ENCODE measurements at places on chromosomes 2 and 18.

GRCh38 chr2:101272045-101272784, 19.5 kb downstream of the CNOT11 start:
- DNase-seq: no peak

GRCh38 chr18:31977270-31977872, 34.4 kb upstream of the TRAPPC8 start:
- peak; percentile 55 for DNase-seq

- no peak for DNase-seq
Observed at GRCh38 chr2:121321476-121321875, 36.5 kb upstream of the TFCP2L1 start.

DNA sequence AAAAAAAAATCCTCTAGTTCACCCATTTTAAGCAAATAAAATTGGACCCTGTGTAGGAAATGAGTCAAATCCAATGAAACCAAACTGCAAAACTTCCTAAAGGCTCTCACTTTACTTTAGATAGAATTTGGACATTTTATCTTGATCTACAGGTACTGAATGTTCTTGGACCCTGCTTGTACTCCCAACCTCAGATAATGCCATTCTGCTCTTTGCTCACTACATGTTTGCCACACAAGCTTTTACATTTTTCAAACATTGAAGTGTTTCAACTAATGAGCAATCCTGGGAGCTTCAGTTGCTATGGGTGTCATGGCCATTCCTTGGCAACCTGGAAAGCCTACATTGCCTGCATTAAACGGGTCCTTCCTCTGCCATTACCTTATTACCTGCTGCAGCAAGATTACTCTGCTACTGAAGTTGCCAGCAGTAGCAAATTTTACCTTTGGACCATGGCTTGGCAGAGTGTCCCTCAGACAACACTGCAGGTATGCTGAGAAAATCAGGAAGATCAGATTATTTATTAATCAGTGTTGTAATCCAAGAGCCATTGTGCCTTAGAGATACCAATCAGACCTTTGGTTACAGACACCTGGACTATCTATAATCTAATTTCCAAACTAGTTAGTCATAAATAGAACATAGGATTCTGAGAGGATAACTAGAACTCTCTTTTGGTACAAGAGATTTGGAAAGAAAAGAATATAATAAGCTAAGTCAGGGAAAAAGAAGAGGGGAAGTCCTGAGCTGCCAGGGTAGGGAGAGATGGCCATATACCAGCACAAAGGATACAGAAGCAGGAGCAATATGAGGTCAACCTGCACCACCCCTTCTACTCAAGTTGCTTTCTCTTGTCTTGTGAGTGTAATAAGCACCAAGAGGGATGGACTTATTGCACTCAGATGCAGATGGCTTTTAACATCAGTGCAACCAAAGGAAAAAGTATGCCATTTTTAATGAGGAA, 293.3 kb upstream of the TFPI start:
- DNase-seq: no peak

DNA sequence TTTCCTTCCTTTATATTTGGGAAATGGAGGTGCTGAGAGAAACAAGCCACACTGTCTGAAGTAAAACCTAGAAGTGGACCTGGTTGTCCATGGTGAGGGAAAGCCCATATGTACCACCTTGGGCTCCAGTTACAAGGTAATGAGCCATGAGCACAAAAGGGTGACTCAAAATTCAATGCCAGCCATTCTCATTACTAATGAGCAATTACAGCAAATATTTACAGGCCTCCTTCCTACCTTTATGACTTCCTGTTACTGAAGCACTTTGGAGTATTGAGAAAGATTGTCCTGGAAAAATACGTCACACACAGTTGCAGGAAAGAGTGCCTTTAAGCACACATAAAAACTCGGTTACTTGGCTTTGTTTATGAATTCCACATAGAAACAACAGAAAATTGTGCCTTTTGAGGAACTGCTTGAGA, 9.1 kb downstream of the EPAS1 start:
- no peak for DNase-seq

GRCh38 chr2:20994130-20994529, 49.7 kb downstream of the APOB start:
- no peak for DNase-seq

DNA sequence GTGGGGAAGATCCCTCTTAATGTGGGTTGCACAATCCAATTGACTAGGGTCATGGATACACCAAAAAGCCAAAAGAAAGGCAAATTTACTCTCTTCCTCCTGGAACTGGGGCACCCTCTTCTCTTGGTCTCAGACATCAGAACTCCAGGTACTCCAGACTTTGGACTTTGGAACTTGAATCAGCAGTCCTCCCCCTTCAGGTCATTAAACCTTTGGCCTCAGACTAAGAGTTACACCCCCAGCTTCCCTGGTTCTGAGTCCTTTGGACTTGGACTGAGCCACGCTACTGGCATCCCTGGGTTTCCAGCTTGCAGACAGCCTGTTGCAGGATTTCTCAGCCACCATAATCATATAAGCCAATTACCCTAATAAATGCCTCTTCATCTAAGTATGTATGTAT, 50.8 kb upstream of the KIF5C start:
- no peak for DNase-seq

Data from AG08395 (cell line).